Right hindlimb (tissue), 1 donor: ENCODE measurements at places on chromosomes 6 and 20.

DNA sequence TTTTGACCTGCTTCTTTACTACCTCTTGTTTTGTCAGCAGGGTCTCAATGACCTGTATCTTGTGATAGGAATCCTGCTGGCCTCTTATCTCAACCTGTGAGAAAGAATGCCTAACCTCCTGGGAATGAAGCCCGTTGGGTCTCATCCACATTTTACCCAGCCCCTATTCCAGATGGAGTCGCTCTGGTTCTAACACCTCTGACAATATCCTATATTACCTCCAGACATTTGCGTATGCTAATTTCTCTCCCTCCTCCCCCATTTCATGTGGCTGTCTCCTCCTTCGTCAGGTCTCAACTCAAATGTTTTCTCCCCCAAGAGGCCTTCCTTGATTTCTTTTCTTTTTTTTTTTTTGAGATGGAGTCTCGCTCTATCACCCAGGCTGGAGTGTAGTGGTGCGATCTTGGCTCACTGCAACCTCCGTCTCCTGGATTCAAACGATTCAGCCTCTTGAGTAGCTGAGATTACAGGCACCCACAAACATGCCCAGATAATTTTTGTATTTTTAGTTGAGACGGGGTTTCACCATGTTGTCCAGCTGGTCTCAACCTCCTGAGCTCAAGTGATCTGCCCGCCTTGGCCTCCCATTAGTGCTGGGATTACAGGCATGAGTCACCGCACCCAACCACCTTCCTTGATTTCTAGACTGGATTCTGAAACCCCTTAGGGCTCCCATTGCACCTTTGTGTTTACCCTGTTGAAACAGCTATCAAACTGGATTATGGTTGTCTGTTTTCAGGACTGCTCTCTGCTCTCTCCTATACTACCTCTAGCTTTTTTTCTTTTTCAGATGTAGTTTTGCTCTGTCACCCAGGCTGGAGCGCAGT, 49.5 kb upstream of the B4GALT5 start:
- no peak for DNase-seq

DNA sequence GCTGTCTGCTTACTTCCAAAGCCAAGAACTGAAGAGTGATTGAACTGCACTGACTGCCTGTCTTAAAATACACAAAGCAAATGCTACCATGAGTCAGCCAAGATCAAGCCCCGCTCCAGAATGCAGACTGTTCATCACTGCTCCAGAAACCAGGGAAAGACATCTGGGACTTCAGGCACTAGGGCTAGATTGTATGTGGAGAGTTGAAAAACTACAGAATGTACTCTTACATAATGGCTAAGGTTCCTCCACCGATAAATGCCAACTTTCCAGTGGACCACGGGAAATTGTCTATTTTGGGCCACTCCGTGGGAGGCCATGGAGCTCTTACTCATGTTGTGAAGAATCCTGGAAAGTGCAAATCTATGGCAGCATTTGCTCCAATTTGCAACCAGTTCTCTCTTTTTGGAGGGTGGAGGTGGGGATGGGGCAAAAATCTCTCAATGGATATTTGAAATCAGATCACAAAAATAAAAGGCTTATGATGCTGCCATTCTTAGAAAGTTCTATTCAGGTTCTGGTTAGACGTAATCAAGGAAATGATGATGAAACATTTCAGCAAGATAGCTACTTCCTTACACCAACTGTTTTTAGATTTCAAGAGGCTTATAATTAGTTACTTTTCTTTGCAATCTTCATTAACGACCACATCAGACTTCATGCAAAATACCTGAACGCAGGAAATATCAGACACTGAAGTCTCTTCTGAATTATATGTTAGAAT, 11.8 kb upstream of the CAP2 start:
- DNase-seq = peak; percentile 25

DNA sequence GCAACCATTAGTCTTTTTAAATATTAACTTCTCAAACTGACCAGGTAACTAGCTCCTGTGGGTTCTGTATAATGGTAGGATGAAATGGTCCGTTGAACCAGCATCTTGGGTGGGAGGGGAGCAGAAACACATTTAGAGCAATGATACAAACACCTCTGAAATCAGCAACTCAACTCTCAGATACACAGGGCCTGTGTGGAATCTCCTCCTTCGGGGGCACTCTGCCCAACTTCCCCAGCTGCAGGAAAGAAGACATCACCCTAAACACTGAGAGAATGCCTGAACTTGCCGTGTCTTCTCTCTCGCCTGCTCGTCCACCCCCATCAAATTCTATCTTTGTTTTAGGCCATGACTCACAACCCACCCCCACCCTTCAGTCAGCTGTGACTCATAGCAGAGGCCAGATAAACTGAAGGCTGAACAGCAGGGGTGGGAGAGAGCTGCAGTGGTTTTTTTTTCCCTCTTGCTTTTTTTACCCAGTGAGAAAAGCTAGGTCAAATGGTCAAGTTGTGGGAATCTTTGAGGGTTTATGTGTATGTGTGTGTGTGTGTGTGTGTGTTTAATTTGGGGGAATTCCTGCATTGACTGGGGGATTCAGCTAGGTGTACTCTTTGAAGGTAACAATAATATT, 593.4 kb upstream of the JAG1 start:
- DNase-seq = peak; percentile 72

DNA sequence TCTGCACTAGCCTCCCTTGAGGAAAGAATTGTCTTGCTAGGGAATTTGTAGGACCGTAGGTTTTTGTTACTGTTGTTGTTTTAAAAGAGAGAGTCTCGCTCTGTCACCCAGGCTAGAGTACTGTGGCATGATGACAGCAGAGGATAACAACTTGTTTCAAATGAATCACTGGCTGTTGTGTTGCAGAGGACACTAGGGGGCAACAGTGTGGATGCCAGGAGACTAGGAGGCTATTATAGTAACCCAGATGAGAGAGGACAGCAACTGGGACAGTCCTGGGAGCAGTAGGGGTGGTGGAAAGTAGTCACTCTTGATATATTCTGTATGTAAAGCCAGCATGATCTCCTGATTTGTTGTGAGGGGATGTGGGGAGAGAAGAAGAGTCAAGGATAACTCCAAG, 41.8 kb upstream of the LAMA4 start:
- DNase-seq = no peak

- DNase-seq = no peak
Measured at GRCh38 chr6:165847407-165848085, 184.5 kb upstream of the PDE10A start.

DNA sequence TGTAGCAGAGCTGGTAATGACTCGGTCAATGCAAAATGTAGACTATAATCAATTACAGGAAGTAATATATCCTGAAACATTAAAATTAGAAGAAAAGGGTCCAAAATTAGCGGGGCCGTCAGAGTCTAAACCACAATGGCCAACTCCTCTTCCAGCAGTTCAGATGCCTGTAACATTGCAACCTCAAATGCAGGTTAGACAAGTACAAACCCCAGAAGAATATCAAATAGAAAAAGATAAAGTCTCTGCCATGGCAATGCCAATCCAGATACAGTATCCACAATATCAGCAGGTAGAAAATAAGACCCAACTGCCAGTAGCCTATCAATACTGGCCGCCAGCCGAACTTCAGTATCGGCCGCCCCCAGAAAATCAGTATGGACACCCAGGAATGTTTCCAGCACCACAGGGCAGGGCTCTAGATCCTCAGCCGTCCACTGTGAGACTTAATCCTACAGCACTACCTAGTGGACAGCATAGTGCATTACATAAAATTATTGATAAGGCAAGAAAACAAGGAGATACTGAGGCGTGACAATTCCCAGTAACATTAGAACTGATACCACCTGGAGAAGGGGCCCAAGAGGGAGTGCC, 158.4 kb downstream of the GPX5 start:
- no peak for DNase-seq

DNA sequence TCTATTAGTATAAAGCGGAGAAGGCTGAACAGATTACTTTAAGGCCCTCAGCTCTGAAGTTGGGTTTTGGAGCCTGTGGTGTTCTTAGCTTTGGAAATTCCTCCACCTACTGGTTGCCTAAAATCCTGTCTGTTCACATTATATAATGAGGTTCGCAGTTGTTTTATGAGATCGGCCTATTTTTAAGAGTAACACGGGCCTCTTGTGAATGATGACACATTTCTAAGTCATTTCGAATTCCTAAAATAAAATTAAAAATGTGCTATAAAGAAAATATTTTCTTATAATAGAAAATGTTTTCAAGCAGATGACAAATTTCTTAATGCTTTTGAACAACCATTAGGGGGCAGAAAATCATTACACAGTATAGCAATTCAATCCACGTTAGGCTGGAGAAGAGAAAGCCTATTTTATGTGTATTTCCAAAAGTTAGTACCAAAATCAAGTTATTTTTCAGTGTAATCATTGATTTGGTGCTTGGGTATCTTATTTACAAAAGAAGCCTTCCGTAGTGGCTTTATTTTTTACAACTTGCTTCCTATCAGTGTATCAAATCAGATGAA, 15.8 kb upstream of the FAM8A1 start:
- peak; percentile 43 for DNase-seq

DNA sequence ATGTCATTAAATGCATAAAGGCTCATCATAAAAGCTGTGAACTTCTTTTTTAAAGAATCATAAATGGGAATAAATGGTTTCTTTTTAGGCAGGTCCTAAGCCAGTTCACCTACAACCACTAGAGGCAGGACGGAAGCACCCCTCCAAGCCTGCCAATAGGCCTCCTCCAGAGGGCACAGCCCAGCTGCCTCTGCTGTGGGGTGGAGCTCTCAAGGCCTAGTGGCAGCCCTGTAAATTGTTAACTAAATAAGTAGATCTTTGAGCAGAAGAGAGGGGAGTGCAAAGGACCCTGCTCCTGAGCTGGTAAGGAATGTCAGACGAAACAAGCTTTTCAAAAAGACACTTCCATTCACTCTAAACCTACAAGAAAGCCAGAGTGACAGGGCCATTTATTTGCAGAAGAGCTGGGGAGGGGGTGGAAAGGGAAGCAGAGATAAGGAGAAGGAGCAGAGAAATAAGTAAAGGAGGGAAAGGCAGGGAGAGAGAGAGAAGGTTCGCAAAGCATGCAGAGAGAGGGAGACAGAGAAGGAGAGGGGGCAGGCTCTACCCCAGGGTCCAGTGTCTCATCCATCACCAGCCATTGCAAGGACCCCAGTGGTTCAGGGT, 18.0 kb upstream of the MAFB start:
- DNase-seq = no peak

- no peak for DNase-seq
Measured at GRCh38 chr6:111031151-111031550, 49.3 kb downstream of the RPF2 start.
